ENCODE measurements at places on chromosomes 4 and X.

DNA sequence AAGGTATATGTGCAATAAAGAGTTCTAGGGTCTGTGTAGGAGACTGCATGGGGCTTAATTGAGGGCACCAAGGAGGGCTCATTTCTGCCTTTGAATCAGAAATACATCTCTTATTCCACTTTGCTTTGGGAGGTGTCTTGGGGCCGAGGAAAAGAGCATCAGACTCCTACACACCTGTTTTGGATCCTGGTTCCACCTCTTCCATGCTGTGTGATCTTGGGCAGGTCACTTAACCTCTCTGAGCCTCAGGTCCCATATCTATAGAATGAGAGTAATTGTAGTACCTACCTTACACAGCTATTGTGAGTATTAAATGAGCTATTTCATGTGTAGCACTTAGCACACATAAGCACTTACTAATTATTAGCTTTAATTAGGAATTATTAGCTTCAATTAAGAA, 100.6 kb downstream of the RTL5 start:
- DNase-seq = no peak

DNA sequence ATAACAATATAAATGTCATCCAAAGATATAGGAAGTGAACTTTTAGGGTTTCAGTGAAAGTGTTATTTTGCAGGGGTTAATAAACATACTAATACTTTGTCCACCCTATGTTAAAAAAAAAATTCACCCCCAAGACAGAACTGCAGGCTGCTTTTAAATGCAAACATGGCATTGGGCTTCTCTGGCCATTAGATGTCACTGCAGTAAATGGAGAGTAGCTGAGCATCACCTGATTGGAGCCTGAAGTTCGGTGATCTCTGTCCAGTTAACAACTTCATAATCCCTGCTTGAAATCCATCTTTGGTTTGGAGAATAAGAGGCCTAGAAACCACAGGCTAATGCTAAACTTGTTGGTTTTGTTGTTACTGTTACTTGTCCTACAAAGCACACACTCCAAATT, 18.7 kb downstream of the SLC25A43 start:
- DNase-seq = no peak

GRCh38 chr4:88818631-88819470, 121.2 kb upstream of the NAP1L5 start:
- no peak for DNase-seq

DNA sequence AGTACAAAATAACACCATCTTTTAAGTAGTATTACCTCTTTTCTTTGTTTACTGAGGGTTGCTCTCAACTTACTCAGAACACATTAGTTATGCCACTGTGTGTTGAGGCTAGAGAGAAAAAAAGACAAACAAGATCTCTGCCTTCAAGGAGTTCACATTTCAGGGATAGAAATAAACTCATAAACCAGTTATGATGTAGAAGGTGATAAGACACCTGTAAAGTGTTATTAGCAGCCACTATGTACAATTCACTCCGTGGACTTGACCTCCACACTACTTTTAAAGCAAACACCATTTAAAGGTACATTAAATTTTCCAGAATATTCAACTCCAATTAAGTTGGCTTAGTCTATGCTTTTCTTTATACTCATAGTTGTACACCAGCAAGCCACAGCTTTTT, 278.0 kb downstream of the PDGFC start:
- no peak for DNase-seq

DNA sequence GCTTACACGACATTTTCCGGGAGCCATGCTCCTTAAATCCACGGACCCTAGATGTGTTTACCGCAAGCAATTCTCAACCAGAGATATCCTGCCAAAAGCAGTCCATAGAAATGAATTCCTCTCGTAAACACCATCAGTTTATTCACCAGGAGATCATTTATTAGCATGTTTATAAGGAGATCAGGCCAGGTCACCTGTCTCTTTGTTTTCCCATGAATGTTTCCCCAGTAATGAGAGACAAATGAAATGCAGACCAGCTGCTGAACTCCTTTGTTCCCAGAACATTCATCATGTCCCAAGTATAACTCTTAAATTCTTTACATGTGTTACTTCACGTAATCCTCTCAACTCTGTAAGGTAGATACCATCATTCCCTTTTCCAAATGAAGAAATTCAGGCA, 137.1 kb downstream of the DDX53 start:
- DNase-seq = no peak

GRCh38 chr4:58658701-58659100, 1548.5 kb upstream of the IGFBP7 start:
- DNase-seq = no peak

DNA sequence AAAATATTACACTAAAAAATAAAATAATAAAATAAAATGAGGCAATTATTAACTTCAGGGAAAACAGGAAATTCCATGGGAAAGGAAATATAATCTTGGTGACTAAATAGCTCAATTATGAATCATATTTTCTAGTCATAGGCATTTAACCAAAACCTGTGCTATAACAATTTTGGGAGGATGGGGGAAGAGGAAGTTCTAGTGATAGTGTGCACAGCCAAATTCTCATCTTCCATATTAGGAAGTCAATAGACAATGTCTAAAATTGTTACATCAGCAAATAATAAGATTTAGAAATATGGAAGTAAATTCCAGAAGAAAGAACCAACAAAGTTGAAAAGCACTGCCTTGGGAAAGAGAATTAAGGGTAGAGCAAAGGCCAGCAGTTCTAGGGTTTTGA, 2.8 kb downstream of the AWAT2 start:
- no peak for DNase-seq

GRCh38 chrX:130097507-130098209, 12.6 kb downstream of the ELF4 start:
- DNase-seq = no peak

DNA sequence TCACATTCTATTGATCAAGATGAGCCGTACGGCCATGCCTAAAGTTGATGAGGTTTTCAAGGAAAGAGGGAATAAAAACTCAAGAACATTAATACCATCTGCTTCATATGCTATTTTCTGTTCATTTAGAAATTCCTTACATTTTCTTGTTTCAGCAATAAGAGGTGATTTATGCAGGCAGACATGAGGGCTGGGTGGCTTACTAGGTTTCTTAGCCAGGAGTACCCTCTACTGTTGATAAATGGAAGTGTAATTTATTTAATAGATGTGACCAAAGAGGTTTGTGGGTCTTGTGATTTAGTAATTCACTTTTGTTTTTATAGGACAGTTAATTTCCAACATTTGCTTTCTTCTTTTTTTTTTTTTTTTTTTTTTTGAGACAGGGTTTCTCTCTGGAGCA, 6.4 kb upstream of the SMIM9 start:
- no peak for DNase-seq

DNA sequence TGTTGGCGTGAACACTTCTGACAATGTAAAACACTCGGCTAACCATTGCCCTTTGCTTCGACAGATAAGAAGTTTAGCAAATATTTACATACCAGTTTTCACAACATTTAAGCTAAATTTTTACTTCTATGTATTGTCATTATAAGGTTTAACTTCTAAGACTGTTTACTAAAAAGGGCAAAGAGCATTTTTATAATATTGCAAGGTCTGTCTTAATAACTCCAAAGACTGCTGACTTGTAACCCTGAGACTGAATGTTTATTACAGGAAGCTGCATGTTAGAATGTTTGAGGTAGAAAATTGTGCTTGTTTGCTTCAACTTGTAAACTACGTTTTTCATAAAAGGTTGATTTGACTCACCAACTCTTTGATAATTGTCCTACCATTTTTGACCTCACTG, 213.2 kb upstream of the RPS6KA3 start:
- DNase-seq = no peak
